Left cardiac atrium (tissue), 4 donors: ENCODE measurements at places on chromosomes 7 and 10. TPM values are rescaled to one million over a fixed set of nuclear protein-coding genes. Genes with fewer than 3 reads are reported as not detected.
A peak's percentile ranks its signal among the peaks of the same experiment; 100 is the strongest.

DNA sequence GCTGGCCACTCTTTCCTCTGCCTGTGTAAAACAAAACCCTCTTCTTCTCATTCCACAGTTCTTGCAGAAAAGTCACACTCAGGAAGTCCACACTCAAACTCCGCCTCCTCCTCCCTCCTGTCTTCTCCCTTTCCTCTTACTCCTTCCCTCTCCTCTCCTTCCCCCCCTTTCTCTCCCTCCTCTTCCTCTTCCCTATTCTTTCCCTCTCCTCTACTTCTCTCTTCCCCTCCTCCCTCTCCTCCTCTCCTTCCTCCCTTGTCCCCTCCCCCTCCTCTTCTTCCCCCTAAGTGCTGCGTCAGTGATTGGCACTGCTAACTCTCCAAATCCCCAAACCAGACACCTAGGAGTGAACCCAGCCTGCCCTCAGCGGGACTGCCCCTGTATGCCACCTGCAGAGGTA lies 67.0 kb downstream of the ZNF467 start:
- no peak for DNase-seq

- DNase-seq: peak; percentile 13
Measured at GRCh38 chr10:70905071-70906021, 17.0 kb upstream of the PCBD1 start.

- peak; percentile 70 for DNase-seq
Measured at GRCh38 chr10:92690211-92690914, 608 bp downstream of the HHEX start.

GRCh38 chr10:71742301-71743088 lies 22.9 kb upstream of the C10orf105 start:
- DNase-seq: no peak

- DNase-seq: no peak
Measured at GRCh38 chr7:98133181-98133580, 26.5 kb downstream of the LMTK2 start.

DNA sequence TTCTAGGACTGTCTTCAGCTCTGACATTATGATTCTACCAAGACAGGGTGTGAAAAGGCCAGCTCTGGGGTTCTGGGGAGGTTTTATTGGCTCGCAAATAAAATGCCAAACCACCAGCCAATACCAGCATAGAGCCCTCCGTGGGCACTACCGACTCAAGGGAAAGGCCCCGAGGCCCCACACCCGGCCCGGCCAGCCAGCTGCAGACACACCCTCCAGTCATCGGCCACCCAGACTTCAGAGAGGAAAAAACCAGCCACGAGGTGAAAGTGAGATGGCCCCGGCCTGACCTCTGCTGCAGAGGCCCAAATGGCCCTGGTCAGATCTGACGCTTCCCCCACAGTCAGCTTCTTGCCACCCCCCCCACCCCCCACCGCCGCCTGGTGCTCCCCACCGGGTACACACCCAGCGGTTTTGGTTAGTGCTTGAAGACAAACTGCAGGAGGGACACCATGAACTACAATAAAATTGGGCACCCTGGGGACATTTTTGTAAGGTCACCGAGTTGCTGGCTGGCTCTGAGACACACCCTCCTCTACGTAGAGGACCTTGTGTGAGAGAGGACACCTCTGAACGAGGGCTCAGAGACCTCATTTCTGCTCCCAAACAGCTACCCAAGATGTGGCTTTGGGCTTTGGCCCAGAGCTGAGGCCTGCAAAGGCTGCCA lies 79.9 kb downstream of the PRKAG2 start:
- DNase-seq: no peak

DNA sequence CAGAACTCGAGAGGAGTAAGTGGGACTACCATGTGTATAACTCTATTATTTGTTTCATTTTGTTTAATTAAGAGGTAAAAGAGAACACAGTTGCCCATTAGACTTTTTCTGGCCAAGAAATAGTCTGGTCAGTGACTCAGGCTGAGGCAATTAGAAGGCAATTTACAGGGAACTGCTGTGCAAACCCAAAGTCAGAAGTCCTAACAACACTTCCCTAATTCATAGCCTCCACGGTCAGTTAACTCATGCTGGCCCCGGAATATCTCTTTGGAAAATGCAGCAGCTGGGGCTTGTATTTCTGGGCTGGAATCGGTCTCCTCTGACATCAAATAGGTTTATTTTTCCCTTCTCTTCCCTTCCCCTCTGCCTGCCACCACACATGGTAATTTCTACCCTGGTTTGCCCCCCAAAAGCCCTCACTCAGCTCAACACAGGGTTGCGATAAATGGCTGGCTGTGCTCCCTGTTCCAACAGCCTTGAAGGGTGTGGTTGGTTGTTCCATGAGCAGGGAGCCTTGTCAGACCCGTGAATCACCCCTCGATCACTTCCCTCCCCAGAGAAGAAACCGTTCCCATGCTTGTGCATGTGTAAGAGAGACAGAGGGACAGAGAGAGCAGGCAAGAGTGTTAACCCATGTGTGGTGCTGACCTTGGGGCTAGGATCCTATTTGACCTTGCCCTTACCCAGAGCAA lies 5.3 kb downstream of the SH3PXD2A start:
- peak; percentile 72 for DNase-seq

DNA sequence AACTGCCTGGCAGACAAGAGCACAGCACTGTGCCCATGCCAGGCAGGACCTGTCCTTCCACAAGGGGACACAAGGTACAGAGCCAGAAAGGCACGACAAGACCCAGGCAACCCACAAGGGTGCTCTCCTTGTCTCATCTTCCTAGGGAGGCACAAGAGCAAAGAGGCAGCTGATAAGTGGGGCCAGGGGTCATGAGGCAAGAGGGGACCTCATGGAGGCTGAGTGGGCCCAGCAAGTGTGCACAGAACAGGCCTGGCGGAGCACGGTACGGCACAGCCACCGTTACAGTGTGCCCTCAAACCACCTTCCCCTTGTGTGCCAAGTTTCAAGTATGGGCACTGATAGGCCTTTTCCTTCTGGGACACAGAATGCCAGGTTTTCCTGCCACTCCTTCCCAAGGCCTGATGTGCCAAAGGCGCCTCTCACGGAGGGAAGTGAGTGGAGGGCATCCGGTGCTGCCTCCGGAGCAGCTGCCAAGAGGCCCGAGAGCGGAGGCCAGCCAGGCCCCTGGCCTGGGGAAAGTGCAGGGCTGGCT lies 75.6 kb downstream of the FAM53B start:
- no peak for DNase-seq

DNA sequence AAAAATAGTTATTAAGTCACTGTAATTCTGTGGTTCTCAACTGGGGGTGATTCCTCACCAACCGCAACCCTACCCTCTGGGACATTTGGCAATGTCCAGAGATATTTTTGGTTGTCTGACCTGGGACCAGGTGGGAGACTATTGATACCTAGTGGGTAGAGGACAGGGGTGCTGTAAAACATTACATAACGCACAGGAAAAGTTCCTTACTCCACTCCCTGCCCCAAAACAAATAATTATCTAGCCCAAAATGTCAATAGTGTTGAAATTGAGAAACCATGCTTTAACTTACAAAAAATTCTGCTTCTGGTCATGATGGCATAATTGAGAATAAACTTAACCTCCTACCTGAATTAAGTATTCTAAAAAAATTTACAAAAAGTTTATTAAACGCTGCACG lies 177.7 kb upstream of the FEZF1 start:
- no peak for DNase-seq

GRCh38 chr10:114783686-114784085 lies 37.9 kb upstream of the FHIP2A start:
- no peak for DNase-seq

- no peak for DNase-seq
Measured at GRCh38 chr10:35343739-35344138, 7.4 kb downstream of the CCNY start.

DNA sequence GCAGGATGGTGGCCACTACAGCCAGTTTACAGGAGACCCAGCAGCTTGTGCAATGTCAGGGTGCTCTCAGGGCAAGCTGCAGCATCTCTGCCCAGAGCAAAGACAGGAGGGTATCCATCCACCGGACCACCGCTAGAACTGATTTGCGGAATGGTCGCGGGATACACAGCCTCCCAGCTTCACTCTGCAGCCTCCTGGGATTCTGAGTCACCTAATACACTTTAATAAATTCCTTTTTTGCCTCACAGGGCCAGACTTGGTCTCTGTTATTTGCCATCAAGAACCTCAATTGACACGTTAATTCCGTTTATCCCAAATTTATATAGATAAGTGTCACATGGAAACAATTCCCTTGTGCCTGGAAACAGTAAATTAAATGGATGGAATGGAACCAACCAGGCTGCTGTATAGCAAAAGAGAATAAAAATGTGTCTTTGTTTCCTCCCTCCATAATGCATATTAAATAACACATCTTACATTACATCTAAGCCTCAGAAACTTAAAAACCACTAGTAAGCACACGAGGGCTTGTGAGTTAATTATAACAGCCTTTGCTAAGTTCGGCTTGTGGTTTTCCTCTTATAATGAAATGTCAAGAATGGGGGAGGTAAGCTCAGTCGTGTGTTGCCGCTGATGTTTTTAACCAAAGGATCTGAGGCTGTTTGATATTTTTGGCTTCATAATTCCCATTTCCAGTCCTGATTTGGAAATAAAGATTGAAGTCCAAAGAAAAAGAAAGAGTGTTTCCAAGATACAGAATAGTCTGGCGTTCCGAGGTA lies 52.1 kb downstream of the ADRB1 start:
- DNase-seq: no peak

- no peak for DNase-seq
Measured at GRCh38 chr10:19706904-19707303, 109.3 kb upstream of the PLXDC2 start.

Gene LDB3
- 585 TPM for total RNA-seq

Gene TOMM7
- 444 TPM for total RNA-seq

Gene CFTR
- total RNA-seq: 0.37 TPM

Gene LIPN
- not detected for total RNA-seq

Gene GPR85
- total RNA-seq: 2.4 TPM

Gene VAX1
- not detected for total RNA-seq

Gene ASB13
- 19.1 TPM for total RNA-seq

Gene SPDYE2B
- total RNA-seq: not detected

Gene GPR15LG
- total RNA-seq: not detected

Gene LRRC61
- total RNA-seq: 4.3 TPM
